ENCODE measurements at places on chromosomes 4 and X.
A peak's percentile ranks its signal among the peaks of the same experiment; 100 is the strongest.

DNA sequence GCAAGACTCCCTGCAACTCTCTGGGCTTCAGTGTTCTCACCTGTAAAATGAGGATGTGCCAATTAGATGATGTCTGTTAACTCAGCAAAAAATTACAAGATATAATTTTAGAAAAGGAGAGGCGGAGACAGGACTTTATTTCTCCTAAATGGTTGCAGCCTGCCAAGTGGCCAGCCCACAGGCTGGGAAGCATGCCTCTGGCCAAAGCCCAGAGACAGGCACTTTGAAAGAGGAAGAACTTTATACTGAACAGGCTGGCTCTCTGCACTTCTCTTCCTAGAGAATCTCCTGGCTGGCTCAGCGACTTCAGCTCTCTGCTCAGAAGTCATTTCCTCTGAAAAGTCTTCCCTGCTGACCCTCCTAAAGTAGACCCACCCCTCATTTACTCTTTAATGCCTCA lies 3.7 kb downstream of the PRDM5 start:
- no peak for DNase-seq

DNA sequence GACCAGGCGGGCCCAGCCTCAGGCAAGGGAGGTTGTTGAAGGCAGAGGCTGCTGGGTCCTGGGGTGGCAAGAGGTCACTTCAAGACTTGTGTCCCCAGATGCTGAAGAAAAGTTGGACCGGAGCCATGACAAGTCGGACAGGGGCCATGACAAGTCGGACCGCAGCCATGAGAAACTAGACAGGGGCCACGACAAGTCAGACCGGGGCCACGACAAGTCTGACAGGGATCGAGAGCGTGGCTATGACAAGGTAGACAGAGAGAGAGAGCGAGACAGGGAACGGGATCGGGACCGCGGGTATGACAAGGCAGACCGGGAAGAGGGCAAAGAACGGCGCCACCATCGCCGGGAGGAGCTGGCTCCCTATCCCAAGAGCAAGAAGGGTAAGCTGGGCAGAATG lies 4.4 kb downstream of the PQBP1 start:
- DNase-seq = no peak

- DNase-seq = no peak
These were observed 158.6 kb downstream of the TRAM1L1 start for GRCh38 chr4:116926631-116927295.

DNA sequence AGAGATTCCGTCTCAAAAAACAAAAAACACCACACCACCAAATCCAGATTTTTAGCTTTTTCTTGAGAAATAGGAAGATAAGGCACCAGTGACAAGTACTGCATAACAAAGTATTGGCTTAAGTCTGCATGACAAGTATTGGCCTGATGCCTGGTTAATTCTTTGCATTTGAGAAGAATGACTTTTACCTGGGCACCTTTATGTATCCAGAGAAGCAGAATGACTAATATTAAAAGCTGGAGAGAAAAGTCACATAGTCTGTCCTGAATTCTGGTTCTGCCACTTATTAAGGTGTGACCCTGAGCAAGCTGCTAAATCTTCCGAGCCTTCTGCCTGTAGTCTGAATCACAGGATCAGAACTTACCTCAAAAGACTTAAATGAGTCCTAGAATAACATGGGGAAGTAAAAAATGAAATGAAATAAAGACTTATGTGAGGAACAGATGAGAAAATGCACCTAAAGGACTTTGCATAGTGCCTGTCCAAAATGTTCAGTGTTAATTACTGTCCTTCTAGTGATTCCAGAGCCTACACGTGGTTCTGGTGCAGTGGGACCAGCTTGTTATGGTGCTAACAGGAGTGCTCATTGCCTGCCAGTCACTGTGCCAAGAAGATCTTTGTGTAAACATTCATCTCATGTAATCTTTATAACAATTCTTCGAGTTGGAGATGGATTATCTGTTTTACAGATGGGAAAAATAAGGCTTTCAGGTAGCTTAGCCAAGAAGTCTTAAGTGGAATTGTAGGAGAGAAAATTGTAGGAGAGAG lies 31.6 kb downstream of the UGDH start:
- no peak for DNase-seq

DNA sequence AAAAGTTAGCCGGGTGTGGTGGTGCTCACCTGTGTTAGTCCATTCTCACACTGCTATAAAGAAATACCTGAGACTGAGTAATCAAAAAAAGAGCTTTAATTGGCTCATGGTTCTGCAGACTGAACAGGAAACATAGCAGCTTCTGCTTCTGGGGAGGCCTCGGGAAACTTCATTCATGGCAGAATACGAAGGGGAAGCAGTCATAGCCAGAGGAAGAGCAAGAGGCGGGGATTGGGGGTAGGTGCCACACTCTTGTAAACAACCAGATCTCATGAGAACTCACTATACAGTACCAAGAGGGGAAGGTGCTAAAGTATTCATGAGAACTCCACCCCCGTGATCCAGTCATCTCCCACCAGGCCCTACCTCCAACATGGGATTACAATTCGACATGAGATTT lies 64.1 kb downstream of the BEND4 start:
- peak; percentile 55 for DNase-seq

GRCh38 chrX:134184936-134185335 lies 52.0 kb upstream of the CCDC160 start:
- peak; percentile 26 for DNase-seq

GRCh38 chr4:143083756-143084472 lies 100.8 kb upstream of the USP38 start:
- DNase-seq = peak; percentile 2

DNA sequence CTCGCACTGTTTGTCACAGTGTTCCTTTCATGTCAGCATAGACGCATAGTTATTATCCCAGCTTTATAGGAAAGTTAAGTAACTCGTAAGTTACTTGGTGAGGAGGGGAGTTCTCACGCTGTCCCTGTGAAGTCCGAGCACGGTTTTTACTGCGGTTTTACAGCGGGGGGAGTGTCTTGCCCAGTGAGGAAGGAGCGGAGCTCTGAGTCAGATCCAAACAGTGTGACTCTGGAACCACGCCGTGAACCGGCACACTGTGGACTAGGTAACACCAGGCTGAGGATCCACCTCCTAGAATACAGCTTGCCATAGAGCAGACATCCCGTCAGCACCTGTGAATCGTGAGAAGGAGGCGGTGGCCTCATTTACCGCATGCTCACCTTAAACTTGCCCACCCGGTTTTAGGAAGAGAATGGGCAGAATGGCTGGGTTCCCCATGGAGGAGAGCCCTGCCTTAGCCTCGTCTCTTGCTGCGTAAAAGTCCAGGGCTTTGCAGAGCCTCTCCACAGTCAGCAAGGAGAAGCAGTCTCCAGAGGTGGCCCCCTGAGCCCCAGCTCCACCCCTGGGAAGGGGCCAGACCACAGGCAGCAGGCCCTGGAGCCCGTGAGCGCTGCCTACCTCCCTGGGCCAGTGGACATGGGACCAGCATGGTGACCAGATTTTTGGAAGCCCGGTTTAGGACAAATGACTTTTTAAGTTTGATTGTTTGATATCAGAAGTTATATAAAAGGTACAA lies 40.2 kb upstream of the HGFAC start:
- DNase-seq = no peak

DNA sequence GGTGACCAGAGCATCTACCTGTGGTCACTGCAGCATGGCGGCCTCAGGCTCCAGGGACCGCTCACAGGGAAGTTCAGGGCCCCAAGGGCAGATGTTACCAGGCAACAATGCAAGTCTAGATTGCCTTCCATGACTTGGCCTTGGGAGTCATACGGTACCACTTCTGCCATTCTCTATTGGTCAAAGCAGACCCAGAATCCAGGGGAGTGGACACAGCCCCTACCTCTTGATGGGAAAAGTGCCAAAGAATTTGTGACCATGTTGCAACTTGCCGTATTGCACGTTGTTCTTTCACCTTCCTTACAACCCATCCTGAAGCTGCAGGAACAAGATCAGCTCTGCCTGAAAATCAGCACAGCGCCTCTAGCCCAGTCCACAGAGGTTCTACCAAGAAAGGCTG lies 111.1 kb downstream of the IRF2 start:
- no peak for DNase-seq

GRCh38 chrX:43974100-43974475 lies 898 bp upstream of the NDP start:
- DNase-seq = no peak

- DNase-seq = peak; percentile 11
These were observed 48.8 kb upstream of the CCSER1 start for GRCh38 chr4:90078440-90078839.

DNA sequence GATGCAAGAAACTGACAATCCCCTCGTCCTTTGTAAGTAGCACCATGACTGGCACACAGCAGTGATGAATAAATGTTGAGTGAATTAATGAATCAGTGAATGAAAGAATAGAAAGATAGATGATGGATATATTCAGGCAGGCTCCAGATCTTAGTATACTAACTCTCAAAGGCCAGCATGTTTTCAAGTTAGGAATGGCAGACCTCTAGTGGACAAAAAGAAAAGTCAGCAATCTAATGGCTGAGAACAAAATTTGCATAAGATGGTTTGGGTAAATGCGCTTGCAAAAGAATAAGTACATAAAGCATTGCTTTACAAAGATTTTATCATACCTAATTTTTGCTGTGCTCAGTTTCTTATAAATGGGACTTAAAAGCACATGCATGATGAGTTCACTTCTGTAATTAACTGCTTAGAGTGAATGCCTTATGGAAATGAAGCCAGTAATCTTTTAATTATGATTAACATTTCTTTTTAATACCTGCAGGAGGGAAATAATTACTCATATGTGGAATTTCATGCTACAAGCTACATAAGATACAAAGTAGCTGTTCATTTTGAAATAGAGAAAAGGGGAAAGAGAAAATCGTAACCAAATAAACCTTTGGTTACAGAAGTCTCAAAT lies 126.9 kb upstream of the GPRIN3 start:
- DNase-seq = peak; percentile 63

GRCh38 chr4:5706486-5707290 lies 1.7 kb downstream of the EVC2 start:
- no peak for DNase-seq

GRCh38 chr4:7820031-7820818 lies 119.4 kb downstream of the AFAP1 start:
- no peak for DNase-seq

DNA sequence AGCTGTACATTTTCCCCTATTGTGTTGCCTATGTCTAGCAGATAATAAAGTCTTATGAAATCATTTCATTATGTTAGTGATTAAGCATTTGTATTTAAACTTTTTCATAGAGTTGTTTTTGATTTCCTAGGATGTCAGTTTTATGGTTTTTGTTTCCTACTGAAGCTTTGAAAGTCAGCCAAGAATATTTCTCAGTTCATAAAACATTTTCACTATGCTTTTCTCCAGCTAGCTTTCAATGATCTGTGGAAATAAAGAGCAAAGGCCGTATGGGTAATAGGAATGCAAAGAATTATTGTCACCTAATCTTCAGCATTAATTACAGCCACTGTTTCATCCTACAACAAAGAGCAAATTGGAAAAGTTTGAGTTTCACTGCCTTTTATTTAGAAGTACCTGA lies 145.7 kb upstream of the NUDT6 start:
- DNase-seq = no peak

DNA sequence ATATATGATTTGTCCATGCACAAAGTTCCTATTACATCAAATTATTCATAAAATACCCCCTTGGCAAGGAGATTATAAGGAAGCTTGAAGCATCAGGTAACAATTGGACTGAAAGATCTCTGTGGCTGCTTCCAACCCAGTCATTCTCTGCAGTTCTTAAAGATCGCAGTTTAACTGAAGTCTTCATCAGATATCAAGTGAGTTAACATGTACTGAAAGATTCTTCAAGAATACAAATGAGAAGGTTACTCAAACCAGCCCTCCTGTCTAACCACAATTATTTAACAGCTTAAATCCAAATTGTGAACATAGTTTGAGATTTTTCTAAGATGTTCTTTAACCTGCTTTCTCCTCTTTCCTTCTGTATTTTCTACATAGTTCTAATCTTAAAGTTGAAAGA lies 56.1 kb downstream of the SLC10A7 start:
- no peak for DNase-seq

DNA sequence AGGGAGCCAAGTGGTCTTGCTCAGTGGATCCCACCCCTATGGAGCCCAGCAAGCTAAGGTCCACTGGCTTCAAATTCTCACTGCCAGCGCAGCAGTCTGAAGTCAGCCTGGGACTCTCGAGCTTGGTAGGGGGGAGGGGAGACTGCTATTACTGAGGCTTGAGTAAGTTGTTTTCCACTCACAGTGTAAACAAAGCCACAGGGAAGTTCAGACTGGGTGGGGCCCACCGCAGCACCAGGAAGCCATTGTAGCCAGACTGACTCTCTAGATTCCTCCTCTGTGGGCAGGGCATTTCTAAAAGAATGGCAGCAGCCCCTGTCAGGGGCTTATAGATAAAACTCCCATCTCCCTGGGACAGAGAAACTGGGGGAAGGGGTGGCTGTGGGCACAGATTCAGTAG lies 721.0 kb upstream of the NDST4 start:
- no peak for DNase-seq

DNA sequence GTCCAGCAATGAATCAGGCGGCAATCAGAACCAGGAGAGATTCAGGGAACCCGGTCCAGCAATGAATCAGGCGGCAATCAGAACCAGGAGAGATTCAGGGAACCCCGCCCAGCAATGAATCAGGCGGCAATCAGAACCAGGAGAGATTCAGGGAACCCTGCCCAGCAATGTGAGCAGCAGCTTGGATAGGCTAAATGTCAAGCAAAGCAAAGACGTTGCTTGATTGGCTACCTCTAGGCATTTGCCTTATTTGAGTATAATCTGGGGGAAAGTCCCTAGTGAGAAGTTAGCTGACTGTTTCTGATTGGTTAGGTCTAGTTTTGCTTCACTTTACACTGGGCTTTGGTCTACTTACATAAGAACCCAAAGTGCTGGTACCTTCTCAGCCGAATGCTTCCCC lies 1212.2 kb upstream of the TENM3 start:
- DNase-seq = no peak

DNA sequence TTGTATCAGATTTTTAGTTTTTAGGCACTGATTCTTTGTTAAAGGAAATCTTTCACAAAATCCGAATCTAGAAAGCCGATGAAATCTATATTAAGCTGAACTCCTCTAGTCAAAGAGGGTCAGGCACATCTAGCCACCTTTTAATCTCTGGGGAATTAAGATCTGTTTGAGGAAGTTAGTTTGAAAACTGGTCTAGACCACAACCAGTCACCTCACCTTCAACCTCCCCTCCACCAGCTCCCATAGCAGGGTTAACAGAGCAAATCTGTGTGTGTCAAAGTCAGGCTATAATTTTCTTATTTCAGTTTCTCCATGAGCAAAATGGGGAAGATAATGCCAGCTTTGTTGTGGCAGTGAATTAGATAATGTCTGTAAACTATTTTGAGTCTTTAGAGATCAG lies 110.0 kb upstream of the IGFBP7 start:
- DNase-seq = no peak

DNA sequence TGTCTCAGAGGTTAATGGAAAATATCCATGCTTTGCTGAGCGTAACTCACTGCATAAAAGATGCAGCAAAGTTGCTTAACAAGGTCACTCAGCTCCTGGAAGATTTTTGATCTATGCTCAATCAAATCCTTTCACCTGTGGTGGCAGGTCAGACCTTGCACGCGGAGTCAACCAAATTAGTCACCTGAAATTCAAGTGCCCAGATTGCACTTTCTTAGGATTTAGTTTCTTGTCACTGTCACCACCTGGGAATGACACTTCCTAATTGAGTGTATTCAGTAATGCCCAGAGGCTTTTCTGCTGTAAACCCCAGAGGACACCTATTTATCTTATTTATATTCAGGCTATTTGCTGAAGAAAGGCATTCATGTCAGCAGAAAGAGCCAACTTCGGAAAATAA lies 215.8 kb upstream of the SMIM31 start:
- no peak for DNase-seq
